Lower lobe of right lung (tissue), 2 donors: ENCODE measurements at places on chromosomes 4 and X.

GRCh38 chr4:90586799-90587198 is 459.6 kb downstream of the CCSER1 start:
- H3K4me3 ChIP-seq = no peak overlapping the region
- H3K36me3 ChIP-seq = no peaks in the 10 kb centered on the region
- DNase-seq = no peak
- H3K27me3 ChIP-seq = no peaks in the 10 kb centered on the region
- H3K4me1 ChIP-seq = no peaks in the 10 kb centered on the region

- DNase-seq = no peak
- H3K4me3 ChIP-seq = peak overlapping the region; percentile 61
- peaks cover 24% of the 10 kb centered on the region for H3K4me1 ChIP-seq
- H3K27me3 ChIP-seq = no peaks in the 10 kb centered on the region
- no peaks in the 10 kb centered on the region for H3K36me3 ChIP-seq
- peak overlapping the region; percentile 53 for H3K27ac ChIP-seq
Observed at GRCh38 chr4:98659106-98659592, 738 bp upstream of the TSPAN5 start.

DNA sequence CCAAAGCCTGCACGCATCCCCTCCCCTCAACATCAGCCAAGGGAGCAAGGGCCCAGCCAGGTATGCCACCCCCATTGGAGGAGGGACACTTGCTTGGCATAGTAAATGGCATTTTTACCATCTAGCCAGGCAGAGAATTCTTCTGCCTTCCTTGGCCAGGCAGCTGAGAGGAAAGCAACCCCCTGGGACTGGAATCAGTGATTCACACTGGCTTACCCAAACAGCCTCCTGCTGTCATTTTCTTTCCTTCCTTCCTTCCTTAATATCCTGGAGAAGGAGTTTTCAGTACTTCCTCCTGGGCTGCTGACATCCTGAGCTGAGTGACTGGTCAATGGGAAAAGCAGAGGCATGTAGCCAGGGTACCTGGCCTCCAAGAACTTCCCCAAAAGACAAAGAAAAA is 28.6 kb upstream of the KIAA1210 start:
- H3K27ac ChIP-seq = no peak overlapping the region
- H3K4me3 ChIP-seq = no peak overlapping the region
- H3K27me3 ChIP-seq = no peaks in the 10 kb centered on the region
- no peaks in the 10 kb centered on the region for H3K36me3 ChIP-seq

DNA sequence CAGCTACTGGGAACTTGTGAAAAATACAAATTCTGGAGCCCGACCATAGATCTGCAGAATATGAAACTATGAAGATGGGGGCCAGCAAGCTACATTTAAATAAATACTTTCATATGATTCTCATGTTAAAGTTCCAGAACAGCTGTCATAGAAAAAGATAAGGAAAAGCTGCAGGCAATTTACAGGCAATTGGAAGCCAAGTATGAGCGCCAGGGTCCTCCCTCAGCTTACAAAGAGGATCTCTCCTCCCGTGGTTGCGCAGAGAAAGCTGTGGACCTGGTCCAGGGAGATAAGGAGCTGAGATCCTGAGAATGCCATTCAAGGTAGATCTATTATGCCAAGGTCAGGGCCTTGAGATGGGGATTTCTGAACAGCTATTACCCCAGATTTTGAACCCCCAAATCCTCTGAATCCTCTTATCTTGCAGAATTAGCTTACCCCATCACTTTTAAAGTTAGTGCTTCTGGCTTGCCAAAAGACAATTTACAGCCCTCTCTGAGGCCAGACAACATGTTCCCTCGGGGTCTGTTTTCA is 25.6 kb upstream of the FRAS1 start:
- H3K4me3 ChIP-seq = no peak overlapping the region
- no peaks in the 10 kb centered on the region for H3K27me3 ChIP-seq
- no peak overlapping the region for H3K27ac ChIP-seq
- DNase-seq = no peak
- no peaks in the 10 kb centered on the region for H3K36me3 ChIP-seq

GRCh38 chr4:142405021-142405694 is 440.9 kb downstream of the INPP4B start:
- peak; percentile 40 for DNase-seq
- no peaks in the 10 kb centered on the region for H3K27me3 ChIP-seq
- peak overlapping the region; percentile 9 for H3K27ac ChIP-seq
- H3K4me3 ChIP-seq = peak overlapping the region; percentile 53
- H3K36me3 ChIP-seq = no peaks in the 10 kb centered on the region
- H3K4me1 ChIP-seq = peaks cover 19% of the 10 kb centered on the region

GRCh38 chrX:52852110-52852860 is 15.6 kb downstream of the XAGE3 start:
- no peak overlapping the region for H3K27ac ChIP-seq
- H3K36me3 ChIP-seq = no peaks in the 10 kb centered on the region
- H3K27me3 ChIP-seq = no peaks in the 10 kb centered on the region
- H3K4me1 ChIP-seq = no peaks in the 10 kb centered on the region
- DNase-seq = no peak
- no peak overlapping the region for H3K4me3 ChIP-seq

GRCh38 chr4:48786549-48786948 is 6.5 kb upstream of the FRYL start:
- no peak overlapping the region for H3K4me3 ChIP-seq
- H3K36me3 ChIP-seq = no peaks in the 10 kb centered on the region
- no peak for DNase-seq
- H3K27me3 ChIP-seq = no peaks in the 10 kb centered on the region
- H3K4me1 ChIP-seq = no peaks in the 10 kb centered on the region
- H3K27ac ChIP-seq = no peak overlapping the region

GRCh38 chrX:53716328-53717088 is 30.0 kb upstream of the HUWE1 start:
- H3K27ac ChIP-seq = no peak overlapping the region
- H3K36me3 ChIP-seq = no peaks in the 10 kb centered on the region
- no peak overlapping the region for H3K4me3 ChIP-seq
- no peak for DNase-seq
- peaks cover 6% of the 10 kb centered on the region for H3K4me1 ChIP-seq

- DNase-seq = no peak
- H3K4me3 ChIP-seq = no peak overlapping the region
- no peaks in the 10 kb centered on the region for H3K36me3 ChIP-seq
- no peaks in the 10 kb centered on the region for H3K27me3 ChIP-seq
Observed at GRCh38 chrX:152960115-152960514, 33.8 kb downstream of the PNMA5 start.

DNA sequence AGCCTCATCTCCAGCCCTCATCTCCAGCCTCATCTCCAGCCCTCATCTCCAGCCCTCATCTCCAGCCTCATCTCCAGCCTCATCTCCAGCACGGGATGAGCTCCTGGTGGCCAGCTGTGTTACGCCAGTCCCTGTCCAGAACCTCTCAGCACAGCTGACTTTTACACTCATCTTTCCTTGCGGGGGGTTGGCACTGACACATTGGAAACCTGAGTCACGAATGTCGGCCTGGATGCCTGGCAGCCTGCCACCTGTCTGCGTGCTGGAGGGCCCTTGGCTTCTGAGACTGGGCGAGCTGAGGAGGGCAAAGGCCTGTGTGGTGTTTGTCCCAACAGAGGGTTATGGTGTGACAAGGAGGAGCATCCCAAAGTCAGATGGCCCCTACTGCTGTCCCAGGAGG is 66.1 kb upstream of the HGFAC start:
- peak; percentile 42 for DNase-seq
- no peaks in the 10 kb centered on the region for H3K36me3 ChIP-seq
- H3K4me1 ChIP-seq = peaks cover 27% of the 10 kb centered on the region
- H3K4me3 ChIP-seq = no peak overlapping the region
- no peak overlapping the region for H3K27ac ChIP-seq

DNA sequence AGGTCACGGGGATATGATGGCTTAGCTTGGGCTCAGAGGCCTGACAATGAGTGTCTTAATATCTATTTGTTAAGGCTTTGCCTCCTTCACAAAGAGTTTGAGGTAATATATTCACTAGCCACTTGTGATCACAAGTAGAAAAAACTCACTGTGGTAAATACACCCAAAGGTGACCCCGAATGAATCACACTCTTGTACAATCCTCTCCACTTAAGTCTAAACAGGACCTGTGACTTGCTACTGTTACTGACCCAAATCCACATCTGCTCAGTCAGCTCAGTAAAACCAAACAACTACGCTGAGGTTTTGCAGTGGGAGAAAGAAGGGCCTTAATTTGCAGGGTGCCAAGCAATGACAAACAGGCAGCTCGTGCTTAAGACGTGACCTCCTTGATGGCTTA is 223.8 kb upstream of the MAGEC2 start:
- no peak overlapping the region for H3K27ac ChIP-seq
- no peak for DNase-seq
- no peaks in the 10 kb centered on the region for H3K4me1 ChIP-seq
- H3K36me3 ChIP-seq = no peaks in the 10 kb centered on the region
- H3K27me3 ChIP-seq = no peaks in the 10 kb centered on the region
- no peak overlapping the region for H3K4me3 ChIP-seq

DNA sequence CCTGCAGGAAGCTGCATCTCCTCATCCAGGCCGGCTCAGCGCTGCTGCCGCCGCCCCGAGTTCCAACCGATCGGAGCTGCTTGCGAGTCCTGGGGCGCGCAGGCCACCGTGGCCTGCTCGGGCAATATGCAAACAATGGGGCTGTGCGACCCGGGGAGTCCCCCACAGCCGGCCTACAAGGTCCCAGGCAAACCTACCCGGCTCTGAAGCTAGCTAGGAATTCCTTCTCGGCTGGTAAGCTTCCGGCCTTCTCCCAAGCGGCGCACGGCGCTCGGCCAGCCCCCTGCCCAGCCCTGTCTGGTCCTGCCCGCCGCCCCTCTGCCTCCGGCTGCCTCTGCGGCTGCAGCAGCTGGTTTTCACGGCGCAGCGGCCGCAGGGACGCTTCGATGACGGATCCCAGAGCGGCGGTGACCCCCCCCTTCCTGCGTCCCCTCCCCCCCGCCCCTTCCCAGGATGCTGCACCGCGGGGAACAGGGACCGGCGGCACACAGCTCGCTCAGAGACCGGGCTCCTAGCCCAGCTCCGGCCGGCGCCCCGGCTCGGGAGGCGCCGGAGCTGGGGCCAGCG is 59.4 kb downstream of the TSC22D3 start:
- peak overlapping the region; percentile 99 for H3K27ac ChIP-seq
- H3K36me3 ChIP-seq = peaks cover 29% of the 10 kb centered on the region
- H3K4me3 ChIP-seq = peak overlapping the region; percentile 73
- DNase-seq = peak; percentile 54
- peaks cover 40% of the 10 kb centered on the region for H3K4me1 ChIP-seq

- no peaks in the 10 kb centered on the region for H3K4me1 ChIP-seq
- DNase-seq = peak; percentile 71
- H3K4me3 ChIP-seq = no peak overlapping the region
- H3K36me3 ChIP-seq = peaks cover 65% of the 10 kb centered on the region
Observed at GRCh38 chrX:130028196-130028595, 45.8 kb downstream of the BCORL1 start.
